M059J (cell line): ENCODE measurements at places on chromosomes 3 and 15. TPM values are rescaled to one million over a fixed set of nuclear protein-coding genes. Genes with fewer than 3 reads are reported as not detected.

The XPC gene
- total RNA-seq = 8.9 and 13.0 TPM in 2 replicates

The PKM gene
- total RNA-seq = 2,564 and 2,981 TPM in 2 replicates

The OGG1 gene
- 9.6 and 10.4 TPM in 2 replicates for total RNA-seq

The SSUH2 gene
- total RNA-seq = 0.05 TPM in 1 of 2 replicates, not detected in the other

The PPP4R2 gene
- 17.5 and 26.7 TPM in 2 replicates for total RNA-seq

The ZNF619 gene
- total RNA-seq = 4.1 and 4.4 TPM in 2 replicates

The CKMT1A gene
- total RNA-seq = not detected in 2 replicates

The ZNF385D gene
- 1.5 and 3.1 TPM in 2 replicates for total RNA-seq

The SFMBT1 gene
- 16.1 and 17.7 TPM in 2 replicates for total RNA-seq

The PYGO1 gene
- 4.8 and 5.4 TPM in 2 replicates for total RNA-seq

The CCR5 gene
- total RNA-seq = not detected in 2 replicates

The NR1I2 gene
- total RNA-seq = not detected in 2 replicates

The PPP1R14D gene
- total RNA-seq = not detected in 2 replicates

The ZNF592 gene
- total RNA-seq = 6.2 and 13.1 TPM in 2 replicates

The RASGRF1 gene
- total RNA-seq = 0.32 and 0.94 TPM in 2 replicates

The C3orf80 gene
- 0.25 and 0.57 TPM in 2 replicates for total RNA-seq

The GXYLT2 gene
- total RNA-seq = 2.3 and 7.7 TPM in 2 replicates

The SEC22A gene
- 84.8 and 87.9 TPM in 2 replicates for total RNA-seq

The MUC13 gene
- total RNA-seq = 0.20 TPM in 1 of 2 replicates, not detected in the other

The NGLY1 gene
- total RNA-seq = 32.6 and 35.8 TPM in 2 replicates

The ATP11B gene
- 33.9 and 47.8 TPM in 2 replicates for total RNA-seq

The ST6GAL1 gene
- total RNA-seq = 0.47 and 1.2 TPM in 2 replicates

The GABPB1 gene
- 33.7 and 41.8 TPM in 2 replicates for total RNA-seq

The C3orf49 gene
- not detected in 2 replicates for total RNA-seq

The STRIT1 gene
- not detected in 2 replicates for total RNA-seq

The DUOXA1 gene
- not detected in 2 replicates for total RNA-seq

The LRRIQ4 gene
- total RNA-seq = not detected in 2 replicates

The MAGEL2 gene
- total RNA-seq = 0.02 TPM in 1 of 2 replicates, not detected in the other

The VEPH1 gene
- total RNA-seq = 54.4 and 58.0 TPM in 2 replicates

The KCNMB3 gene
- total RNA-seq = 0.52 and 1.1 TPM in 2 replicates

The KIF15 gene
- 10.3 and 13.7 TPM in 2 replicates for total RNA-seq

The MOBP gene
- total RNA-seq = not detected in 2 replicates

The GASK1A gene
- total RNA-seq = 2.6 and 3.4 TPM in 2 replicates

The WDR5B gene
- 4.6 and 5.5 TPM in 2 replicates for total RNA-seq

The GOLGA8G gene
- total RNA-seq = 0.07 and 0.12 TPM in 2 replicates

The CPOX gene
- total RNA-seq = 68.9 and 94.6 TPM in 2 replicates

The GP9 gene
- not detected in 2 replicates for total RNA-seq

The ITIH1 gene
- not detected in 2 replicates for total RNA-seq

The TTC21A gene
- total RNA-seq = 0.10 and 1.4 TPM in 2 replicates

The DLL4 gene
- 0.10 TPM in 1 of 2 replicates, not detected in the other for total RNA-seq

The GABRB3 gene
- not detected in 2 replicates for total RNA-seq

The CORO2B gene
- 6.7 and 10.5 TPM in 2 replicates for total RNA-seq

The COLQ gene
- total RNA-seq = 0.12 and 0.27 TPM in 2 replicates

The SLC2A2 gene
- total RNA-seq = 0.12 and 0.32 TPM in 2 replicates

The PIGB gene
- total RNA-seq = 15.3 and 18.0 TPM in 2 replicates

The DCLK3 gene
- not detected in 2 replicates for total RNA-seq

The TBL1XR1 gene
- total RNA-seq = 92.8 and 117 TPM in 2 replicates

The FBLN2 gene
- total RNA-seq = 0.30 and 1.2 TPM in 2 replicates

The SPINT1 gene
- 8.3 and 15.5 TPM in 2 replicates for total RNA-seq
